ENCODE measurements at places on chromosomes 7 and 10.

GRCh38 chr10:44689368-44689767 is 221.8 kb upstream of the TMEM72 start:
- no peak for DNase-seq

GRCh38 chr7:148584154-148584827 is 6.3 kb upstream of the C7orf33 start:
- no peak for DNase-seq

DNA sequence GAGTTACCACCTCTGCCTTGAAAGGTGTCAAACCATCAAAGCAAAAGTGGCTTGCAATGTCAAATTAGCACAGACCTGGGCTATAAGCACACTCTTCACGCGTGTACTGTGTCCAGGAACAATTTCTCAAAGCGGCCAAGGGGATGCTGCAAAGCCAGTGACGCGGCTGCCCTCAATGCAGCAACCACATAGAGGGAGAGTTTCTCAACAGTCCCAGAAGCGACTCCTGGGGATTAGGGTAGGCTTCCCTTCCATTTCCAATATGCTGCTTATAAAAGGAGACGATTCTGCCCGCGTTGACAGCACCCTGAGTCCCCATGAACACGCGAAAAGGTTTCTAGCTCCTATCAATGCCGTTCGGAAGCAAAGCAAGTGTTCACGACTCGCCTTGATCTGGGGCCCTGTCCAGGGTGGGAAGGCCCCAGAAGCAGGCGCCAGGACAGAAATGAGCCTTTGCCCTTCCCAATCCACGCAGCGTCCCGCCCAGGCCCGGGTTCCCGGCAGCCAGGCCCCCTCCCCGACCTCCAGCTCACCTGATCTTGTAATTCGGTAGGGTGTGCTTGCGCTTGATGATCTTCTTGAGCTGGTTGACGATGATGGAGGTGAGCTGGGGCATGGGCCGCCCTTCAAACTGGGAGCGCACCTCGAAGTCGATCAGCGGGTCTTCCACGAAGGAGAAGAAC is 1.3 kb downstream of the PDZD8 start:
- DNase-seq: peak; percentile 4

GRCh38 chr10:103990121-103990520 is 23.2 kb downstream of the SLK start:
- no peak for DNase-seq

DNA sequence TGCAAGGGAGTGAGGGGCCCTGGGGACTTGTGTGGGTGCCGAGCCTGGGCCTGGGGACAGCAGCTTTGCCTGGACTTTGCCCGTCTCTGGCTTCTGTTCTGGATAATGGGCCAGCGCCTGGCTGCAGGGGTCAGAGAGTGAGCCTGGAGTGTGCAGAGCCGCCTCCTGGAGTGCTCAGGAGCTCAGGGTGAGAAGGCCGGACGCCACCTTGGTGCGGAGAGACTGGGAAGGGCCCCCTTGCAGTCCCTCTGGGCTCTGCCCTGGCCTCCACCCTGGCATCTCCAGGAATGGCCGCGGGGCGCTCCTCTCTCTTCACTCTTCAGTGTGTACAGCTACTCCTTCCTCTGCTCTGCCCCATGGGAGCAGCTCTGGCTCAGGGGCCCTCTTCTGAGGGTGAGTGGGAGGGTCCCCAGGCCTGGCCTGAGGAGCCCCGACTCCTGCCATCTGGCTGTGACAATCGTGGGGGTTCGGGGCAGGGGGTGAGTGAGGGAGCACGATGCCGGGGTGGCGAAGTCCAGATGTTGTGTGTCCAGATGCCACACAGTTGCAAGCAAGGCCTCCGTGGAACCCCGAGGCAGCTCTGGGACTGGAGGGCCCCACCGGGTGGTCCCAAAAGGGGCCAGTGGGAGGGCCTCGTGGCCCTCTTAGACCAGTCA is 187.1 kb downstream of the DNAJB6 start:
- DNase-seq: no peak

- no peak for DNase-seq
These were observed 104.5 kb downstream of the CYP26A1 start for GRCh38 chr10:93178226-93178625.

DNA sequence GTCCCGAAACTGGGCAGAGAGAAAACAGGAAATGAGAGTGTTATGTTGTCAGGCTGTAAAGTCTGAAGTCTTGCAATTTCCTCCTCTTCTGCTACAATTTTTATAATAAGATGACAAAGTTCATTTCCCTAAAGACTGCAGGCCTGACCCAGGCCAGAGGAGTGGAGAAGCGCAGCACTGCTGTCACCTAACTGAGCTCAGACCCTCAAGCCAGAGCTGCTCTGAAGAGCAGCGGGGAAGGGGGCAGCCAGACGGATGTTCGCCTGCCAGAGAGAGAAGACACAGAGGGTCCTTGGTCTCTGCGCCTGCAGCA is 12.6 kb upstream of the AOAH start:
- no peak for DNase-seq

DNA sequence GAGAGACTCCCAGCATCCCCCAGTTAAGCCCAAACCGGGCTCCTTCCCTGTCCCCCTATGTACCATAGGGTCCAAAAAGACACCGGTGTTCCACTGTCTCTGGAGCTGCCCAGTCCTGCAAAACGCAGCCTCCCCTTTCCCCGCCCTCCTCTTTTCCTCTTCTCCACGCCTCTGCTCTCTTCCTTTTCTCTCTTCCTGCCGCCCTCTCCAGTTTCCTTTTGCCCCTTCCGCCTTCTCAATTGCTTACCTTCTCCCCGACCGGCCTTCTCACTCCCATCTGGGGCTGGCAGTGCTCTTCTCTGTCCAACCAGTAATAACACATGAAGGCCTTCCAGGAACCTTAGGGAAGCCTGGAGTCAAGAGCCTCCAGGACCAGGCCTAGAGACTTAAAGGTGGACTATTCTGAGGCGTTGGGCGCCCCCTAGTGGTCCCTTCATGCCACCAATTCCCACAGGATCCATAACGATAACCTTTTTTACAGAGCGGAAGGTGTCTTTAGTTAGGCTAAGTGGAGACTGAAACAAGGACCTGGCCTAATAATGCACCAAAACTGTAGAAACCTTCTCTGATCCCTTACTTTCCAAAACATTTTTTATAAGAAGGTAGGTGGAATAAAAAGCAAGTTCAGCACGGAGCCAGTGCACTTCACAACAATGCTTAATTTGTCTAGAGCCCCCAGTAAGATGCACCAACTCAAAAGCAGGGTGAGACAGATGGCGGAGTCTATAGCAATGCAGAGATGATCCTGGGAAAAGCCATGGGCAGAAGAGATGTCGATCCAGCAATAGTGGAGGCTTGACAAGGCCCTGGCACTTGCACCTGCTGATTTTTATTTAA is 27.2 kb upstream of the MSRB2 start:
- peak; percentile 54 for DNase-seq

DNA sequence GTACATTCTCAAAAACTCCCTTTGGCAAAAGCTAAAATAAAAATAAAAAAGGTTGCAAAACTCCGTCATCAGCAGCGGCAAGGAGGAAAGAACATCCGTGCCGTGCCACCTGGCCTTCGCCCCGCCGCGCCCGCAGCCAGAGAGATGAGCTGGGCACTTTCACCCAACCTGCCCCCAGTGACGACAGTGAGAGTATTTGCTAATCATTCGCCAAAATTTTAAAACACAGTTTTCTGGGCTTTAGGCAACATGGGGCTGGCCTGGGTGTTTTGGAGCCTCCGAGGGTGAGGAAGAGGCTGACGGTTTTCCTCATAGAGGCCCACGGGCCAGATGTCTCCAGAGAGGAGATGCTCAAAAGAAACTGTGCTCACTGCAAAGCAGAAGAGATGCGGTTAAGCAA is 128.2 kb downstream of the PRKAG2 start:
- DNase-seq: no peak

DNA sequence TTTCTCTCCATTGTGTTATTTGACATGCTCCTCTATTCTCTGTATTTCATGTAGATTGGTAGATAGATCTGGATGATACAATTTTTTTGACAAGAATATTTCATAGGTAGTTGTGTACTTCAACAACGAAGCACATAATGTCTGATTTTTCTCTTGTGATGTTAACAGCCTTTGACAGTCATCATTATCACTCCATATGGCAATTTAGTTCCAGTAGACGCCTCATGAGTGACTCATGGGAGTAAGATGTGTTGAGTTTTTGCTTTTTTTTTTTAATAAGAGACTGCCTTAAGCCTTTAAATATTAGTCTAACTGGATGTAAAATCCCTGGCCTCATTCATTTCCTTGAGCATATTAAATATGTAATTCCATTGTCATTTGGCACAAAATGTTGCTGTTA is 123.5 kb upstream of the ZNF32 start:
- no peak for DNase-seq

GRCh38 chr7:5689118-5689517 is 92.3 kb downstream of the RNF216 start:
- DNase-seq: no peak

GRCh38 chr10:44913350-44914081 is 2.4 kb downstream of the TMEM72 start:
- DNase-seq: no peak

DNA sequence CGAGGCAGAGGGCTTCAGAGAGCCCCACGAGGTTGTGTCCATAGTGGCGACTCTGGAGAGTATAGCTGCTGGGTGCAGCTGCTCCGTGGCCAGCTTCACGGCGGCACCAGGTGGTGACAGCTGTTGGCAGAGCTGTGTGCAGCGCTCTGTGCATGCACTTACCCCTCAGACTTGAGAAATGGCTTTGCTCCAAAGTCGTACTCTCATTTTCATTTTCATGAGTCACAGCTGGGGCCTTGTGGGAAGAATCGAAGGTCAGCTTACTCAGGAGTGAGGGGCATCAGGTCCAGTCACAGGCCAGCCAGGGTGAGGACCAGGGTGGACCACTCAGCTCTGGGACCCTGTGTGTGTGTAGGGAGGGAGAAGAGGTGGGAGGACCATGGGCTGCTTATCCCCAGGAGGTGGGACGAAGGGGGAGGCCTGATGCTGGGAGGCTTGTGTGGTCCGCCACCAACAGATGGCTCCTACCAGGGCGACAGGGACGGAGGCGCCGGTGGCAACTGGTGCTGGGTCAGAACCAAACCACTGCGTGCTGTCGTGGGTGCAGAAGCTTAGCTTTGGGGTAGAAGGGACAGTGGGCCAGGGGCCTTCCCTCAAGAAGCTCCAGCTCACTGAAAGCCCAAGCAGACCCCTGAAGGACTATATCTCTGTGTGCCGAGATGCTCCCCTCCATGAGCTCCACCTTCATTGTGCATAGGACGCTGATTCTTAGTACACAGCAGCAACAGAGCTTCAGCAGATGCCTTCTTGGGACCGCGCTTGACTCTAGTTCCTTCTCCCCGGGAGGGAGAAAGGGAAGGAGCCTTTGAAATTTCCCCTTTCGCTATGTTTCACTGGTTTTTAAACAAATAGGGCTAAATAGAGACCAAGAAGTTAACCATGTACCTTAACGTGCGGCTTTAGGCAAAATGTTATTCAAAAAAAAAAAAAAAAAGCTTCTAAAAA is 225.0 kb downstream of the CELF2 start:
- no peak for DNase-seq

- no peak for DNase-seq
These were observed 3.2 kb downstream of the HTRA1 start for GRCh38 chr10:122464586-122464985.

GRCh38 chr7:17385612-17386011 is 87.2 kb downstream of the AHR start:
- DNase-seq: no peak

GRCh38 chr10:17353568-17354300 is 100.7 kb downstream of the ST8SIA6 start:
- no peak for DNase-seq

GRCh38 chr7:115299397-115300037 is 377.6 kb downstream of the MDFIC start:
- no peak for DNase-seq
